GM18507 (cell line): ENCODE measurements at places on chromosomes 4 and X.

DNA sequence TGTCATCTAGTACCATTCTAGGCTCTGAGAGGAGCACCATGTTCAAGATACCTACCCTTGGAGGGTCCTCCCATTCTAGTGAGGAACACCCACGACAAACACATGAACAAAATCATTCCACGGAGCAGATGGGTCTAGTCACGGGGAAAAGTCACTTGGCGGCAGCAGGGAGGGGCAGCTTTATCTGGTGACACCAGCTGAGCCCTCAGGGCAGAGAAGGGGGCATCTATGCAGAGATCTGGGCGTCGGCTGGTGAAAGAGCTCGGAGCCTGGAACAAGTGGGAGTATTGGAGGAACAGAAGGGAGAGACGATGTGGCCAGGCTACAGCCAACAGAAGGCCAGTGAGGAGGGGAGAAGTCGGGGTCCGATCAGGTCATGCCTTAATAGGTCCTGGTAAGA lies 11.9 kb upstream of the PDHA1 start:
- DNase-seq = no peak

- DNase-seq = no peak
Observed at GRCh38 chr4:76545226-76545884, 110.3 kb downstream of the SHROOM3 start.

- peak; percentile 36 for DNase-seq
Observed at GRCh38 chr4:8391972-8392371, 48.6 kb downstream of the ACOX3 start.

GRCh38 chr4:130044788-130045531 lies 949.0 kb downstream of the C4orf33 start:
- no peak for DNase-seq

- no peak for DNase-seq
Observed at GRCh38 chr4:58192217-58192616, 1082.0 kb upstream of the IGFBP7 start.

DNA sequence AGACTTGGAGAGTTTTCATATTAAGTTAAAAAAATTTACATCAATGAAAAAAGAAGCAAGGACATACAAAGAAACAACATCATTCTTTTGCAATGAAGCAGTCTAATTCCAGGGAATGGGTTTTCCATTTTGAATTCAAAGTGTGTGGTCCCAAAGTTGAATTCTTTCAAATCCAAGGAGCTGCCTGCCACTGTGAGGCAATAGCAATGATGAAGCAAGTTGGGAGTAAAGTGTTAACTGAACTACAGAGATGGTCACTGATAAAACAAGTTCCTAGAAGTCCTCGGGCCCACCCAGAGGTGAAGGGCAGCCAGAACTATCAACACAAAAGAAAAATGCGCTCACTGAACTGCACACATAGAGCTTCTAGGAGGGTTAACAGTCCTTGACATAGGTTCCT lies 115.9 kb downstream of the RAB28 start:
- DNase-seq = no peak

DNA sequence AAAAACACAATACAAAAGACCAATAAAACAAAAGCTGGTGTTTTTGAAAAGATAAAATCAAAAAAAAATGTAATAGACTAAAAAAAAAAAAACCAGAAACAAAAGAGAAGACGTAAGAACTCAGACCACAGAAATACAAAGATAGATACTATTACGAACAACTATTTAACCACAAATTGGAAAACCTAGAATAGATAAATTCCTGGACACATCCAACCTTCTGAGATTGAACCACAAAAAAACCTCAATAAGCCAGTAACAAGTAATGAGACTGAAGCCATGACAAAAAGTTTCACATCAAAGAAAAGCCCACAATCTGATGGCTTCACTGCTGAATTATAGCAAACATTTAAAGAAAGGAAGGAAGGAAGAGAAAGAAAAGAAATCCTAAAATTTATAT lies 16.2 kb downstream of the RCHY1 start:
- DNase-seq = no peak

DNA sequence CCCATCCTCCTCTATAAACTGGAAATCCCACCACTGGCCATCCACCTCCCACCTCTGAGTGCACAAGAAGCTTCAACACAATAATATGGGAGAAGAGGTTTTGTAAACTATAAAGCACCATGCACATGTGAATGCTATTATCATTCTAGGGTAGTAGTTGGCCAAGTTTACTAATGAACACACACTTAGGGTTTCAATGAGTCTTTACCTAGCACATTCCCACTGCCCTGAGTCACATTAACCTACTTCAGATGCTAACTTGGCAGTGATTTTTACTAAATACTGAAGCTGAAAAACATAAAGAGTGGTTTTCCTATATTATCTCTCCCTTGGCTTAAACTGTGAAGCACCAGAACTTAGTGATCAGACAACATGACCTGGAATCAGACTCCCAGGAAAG lies 93.9 kb downstream of the SH3KBP1 start:
- no peak for DNase-seq

GRCh38 chr4:61200187-61200915 lies at the start of gene ADGRL3:
Gene ADGRL3, plus strand, starts transcription at chr4:61200326.
- no peak for DNase-seq

DNA sequence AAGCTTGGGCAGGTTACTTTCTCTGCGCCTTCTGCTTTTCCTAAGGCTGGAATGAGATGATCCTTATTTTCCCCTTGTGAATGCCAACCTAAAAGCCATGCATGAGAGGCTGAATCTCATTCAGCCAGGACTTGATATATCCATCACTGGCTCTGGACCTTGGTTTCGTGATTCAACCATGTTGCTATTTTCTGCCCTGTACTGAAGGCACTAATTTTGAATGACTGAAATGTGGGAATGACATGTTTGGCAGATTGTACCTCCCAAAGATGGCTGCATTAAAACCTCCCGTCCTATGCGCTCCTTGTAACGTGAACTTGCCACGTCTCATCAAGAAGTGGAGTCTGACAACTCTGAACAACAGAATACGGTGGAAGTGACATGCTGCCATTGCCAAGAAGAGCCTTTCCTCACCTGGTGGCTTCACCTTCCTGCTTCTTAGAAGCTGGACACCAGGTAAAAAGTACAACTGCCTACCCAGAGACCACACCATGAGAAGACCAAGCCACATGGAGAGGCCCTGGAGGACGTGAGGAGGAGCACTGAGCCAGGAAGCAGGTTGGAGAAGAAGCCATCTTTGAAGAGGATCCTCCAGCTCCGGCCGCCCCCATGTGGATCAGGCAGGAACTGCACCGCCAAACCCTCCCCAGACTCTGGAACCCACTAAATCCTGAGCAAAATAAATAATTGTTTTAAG lies 174.5 kb downstream of the NSUN7 start:
- DNase-seq = peak; percentile 61

GRCh38 chrX:9340598-9341290 lies 124.1 kb upstream of the TBL1X start:
- no peak for DNase-seq

DNA sequence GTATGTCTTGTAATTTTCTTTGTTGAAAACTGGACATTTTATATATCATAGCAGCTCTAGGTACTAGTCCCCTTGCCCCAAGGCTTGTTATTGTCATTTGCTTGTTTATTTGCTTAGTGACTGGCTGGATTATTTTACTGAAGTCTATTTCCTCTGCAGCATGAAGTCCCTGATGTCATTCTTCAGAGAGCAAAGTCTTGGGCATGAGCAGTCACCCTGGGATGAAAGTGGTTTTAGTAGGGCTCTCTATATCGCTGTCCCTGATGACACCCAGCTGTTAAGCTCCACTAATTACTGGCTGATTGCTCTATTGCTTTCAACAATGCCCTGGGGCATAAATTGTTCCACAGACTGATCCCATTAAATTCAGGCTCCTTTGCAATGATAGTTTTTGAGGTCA lies 113.5 kb upstream of the USP9X start:
- DNase-seq = no peak

GRCh38 chr4:57078685-57079521 lies 31.3 kb downstream of the IGFBP7 start:
- no peak for DNase-seq

- DNase-seq = no peak
Observed at GRCh38 chr4:176340871-176341685, 21.3 kb downstream of the SPCS3 start.

DNA sequence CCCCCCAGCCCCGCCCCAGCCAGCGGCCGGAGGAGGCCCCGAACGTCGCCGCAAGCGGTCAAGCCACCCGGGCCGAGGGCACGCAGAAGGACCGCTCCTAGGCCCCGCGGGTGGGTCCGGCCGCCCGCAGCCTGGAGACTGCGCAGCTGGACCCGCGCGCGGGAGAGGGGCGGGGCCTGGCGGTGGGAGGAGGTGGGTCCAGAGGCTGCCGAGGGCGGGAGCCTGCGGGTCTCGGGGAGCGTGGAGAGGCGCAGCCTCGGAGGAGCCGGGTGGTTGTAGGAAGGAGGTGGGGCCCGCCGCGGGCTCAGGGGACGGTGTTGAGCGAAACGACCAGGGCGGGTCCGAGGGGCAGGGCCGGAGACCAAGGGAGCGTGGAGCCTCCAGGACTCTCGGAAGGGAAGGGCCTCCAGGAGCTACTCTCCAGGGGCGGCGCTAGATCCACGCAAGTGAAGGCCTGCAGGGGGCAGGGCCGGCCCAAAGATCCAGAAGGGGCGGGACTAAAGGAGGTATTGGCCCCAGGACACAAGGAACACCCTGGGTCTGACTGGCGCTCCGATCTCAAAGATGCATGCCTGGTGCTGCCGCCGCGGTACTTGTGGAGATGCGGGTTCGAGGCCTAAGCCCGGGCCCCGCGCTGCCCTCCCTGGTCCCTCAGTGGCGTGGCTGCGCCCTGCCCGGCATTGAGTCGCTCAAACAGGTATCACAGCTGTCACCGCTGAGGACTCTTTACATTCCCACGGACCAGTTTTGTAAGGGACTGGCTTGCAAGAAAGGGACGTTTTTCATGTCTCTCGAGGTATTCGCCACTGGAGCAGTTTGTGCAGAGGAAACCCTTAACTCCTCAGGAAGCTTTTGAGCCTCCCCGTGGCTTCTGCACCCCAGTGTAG lies 5.9 kb downstream of the TIMM17B start:
- no peak for DNase-seq

DNA sequence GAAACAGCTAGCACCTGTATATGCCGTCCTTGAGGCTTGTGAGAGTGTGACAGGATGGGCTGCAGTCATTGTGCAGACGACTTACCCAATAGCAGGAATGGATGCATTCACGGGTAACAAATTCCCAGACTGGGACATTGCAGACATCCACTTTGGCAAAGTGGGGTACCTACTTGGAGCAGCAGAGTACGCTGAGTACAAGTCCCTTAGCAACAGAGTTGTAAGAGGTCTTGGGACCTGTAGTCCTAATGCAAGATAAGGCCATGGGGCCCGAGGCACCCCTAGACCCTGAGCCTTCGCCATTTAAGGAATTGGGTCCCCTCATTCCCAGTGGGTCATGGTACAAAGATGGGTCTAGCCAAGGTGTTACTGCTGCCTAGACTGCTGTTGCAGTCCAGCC lies 55.4 kb upstream of the CCDC149 start:
- no peak for DNase-seq

- DNase-seq = no peak
Observed at GRCh38 chrX:154355094-154355775, 19.2 kb downstream of the FLNA start.

DNA sequence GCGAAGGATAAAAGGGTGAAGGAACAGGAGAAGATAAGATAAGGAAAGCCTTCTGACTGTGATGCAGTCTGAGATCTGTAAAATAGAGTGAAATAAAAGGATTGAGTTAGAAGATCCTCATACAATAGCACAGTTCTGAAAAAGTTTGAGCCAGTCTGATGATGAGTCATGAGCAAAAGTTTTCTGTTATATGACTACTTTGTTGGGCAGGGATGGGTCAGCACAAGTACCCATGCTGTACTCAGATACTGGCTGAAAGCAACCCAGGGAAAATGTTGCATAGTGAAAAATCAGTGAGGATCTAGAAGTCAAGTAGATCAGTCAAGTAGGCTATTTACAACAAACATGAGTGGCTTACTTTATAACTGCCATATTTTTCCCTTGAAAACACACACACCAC lies 253.5 kb downstream of the PCDH10 start:
- no peak for DNase-seq

- DNase-seq = no peak
Observed at GRCh38 chrX:85365370-85365995, 14.0 kb downstream of the POF1B start.

DNA sequence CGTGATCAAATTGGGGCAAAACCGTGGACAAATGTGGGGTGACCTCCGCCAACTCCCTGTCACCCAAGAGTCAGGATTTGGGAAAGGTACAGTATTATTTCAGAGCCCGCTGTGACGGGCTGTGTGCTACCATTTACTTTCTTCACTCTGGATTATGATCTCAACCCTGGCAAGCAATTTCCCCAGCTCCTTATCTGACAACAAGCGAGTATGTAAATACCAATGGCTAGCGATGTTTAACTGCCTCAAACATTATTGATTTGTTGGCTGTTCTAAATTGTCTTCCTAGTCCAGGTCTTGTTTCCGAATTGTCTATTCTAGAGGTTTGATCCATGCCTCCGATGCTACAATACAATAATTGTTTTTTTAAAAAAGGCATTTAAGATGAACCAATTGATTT lies 17.7 kb upstream of the PITX2 start:
- no peak for DNase-seq

DNA sequence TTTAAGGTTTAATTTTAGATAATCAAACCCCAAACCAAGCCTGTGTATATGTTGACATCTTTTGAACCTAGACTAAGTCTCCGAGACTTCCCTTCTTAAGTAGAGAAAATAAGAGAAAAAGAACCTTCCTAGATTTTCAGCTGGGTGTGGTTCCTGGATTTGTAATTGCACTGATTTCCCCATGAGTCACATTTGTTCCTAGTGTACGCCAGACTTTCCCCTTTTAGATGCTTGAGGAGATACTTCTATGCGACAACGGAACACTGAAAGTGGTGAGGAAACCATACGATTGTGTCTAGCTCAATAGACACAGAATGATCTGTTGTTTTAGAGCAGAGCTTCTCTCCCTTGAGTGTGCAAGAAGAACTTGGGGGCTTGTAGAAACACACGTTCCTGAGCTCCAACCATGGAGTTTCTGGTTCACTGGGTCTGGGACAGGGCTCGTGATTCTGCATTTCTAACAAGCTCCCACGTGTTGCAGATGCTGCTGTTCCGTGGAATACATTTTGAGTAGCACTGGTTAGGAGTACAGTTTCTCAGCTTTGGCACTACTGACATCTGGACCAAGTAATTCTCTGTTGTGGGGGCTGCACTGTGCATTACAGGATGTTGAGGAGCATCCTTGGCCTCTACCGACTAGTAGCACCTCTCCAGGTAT lies 87.1 kb downstream of the AMELX start:
- DNase-seq = no peak

GRCh38 chr4:155900381-155900780 lies 3.1 kb upstream of the TDO2 start:
- DNase-seq = no peak

DNA sequence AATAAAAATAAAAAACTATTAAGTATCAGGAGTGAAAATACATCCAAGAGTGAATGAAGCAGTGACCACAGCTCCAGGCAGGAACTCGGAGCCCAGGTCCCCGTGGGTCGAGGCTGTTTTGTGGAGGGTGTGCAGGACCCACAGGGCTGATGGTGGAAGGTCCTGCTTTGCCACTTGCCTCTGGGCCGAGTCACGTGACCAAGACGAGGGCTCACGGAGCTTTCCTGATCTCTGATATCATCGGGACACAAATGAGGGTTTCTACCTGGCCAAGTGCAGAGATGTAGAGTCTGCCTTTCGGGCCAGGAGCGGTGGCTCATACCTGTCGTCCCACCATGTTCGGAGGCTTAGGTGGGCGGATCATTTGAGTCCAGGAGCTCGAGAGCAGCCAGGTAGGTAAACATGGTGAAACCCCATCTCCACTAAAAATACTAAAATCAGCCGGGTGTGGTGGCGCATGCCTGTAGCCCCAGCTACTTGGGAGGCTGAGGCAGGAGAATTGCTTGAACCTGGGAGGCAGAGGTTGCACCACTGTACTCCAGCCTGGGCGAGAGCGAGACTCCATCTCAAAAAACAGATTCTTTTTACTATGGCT lies 7.2 kb downstream of the SLC25A6 start:
- no peak for DNase-seq
